ENCODE measurements at places on chromosomes 13 and 19.
A peak's percentile ranks its signal among the peaks of the same experiment; 100 is the strongest.

DNA sequence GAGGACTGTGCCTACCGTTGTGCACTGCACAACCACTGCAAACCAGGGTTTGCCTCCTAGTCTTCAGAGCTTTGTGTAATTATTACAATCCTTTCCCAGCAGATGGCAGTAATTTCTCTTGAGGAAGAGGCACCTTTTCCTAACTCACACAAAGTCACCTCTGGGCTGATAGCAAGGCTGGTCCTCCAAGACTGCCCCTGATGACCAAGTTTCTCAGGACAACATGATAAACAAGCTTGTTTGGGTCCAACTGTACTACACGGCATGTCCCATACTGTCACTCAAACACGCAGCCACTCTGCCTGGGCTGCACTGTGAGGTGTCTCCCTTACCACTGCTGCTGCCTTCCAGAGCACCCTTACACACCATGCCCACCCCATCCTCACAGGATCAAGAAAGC lies 39.3 kb downstream of the RFXAP start:
- peak; percentile 39 for DNase-seq

DNA sequence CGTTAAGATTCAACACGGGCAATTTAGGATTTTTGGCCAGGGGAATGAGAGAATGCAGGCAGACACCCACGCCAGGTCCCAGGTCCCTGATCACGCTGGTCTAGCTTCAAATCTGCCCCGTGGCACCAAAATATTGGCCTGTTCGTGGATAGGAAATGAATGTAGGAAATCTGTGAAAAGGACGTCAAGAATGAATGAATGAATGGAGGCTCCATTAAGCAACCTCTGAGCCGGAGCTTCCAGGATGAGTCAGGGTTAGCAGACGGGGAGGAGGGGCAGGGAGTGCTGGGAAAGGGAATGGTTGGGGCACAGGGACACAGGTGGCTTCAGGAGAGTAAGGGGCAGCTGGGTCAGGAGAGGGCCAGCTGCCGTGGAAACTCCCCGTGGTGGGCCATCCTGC lies 4.2 kb downstream of the SULT2B1 start:
- no peak for DNase-seq

DNA sequence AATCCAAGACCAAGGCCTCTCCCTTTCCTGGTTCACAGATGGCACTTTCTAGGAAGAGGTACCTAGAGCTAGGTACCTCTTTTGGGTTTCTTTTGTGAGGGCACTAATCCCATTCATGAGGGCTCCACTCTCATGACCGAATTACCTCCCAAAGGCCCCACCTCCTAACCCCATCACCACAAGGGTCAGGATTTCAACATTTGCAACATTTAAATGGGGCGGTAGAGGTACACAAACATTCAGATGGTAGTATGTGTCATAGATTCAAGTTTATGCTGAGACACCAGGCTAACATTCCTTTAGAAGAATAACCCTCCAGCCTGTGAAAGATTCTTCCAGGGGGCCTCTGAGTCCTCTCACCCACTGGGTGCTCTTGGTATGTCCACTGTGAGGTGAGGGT lies 116.3 kb downstream of the FOXO1 start:
- DNase-seq = no peak

DNA sequence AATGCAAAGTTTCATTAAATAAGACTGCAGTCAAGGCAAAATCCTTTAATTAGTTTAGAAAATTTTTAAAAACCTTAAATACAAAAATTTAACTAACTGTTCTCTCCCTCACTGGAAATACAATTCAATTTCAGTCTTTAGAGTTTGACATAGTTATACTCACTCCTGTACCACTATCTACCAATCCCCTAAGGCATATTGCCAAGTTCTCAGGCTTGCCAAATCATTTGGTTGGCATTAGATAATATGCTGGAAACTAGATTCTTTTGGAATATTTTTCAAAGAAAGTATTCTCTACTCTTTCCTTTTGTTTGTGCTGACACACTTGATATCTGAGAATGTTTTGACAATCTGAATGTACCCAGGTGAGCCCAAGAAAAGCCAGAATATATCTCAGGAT lies 77.2 kb downstream of the TSC22D1 start:
- DNase-seq = no peak

DNA sequence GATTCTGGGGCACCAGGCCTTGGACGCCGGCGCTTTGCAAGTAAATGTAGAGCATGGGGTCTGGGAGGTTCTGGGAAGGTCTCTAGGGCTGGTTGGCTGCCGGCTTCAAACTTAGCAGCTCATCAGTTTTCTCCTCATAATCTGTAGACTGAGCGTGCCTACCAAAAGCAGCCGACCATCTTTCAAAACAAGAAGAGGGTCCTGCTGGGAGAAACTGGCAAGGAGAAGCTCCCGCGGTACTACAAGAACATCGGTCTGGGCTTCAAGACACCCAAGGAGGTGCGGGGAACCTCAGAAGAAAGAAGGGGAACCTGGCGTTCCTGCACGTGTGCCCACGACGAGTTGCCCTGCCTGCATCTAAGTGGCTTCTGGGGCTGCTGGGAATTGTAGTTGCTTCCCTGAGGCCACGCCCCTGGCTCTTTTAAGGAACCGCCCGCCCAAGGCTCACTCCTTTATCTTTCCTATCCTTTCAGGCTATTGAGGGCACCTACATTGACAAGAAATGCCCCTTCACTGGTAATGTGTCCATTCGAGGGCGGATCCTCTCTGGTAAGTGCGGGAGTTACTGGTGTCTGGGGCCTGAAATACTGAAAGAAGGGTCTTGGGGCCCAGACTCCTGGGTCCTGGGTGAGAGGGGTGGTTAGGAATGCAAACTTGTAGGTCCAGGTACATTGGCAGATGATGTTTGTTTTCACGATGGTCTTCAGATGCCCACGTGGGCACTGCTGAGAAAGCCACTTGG lies 984 bp downstream of the RPS11 start:
- peak; percentile 56 for DNase-seq

DNA sequence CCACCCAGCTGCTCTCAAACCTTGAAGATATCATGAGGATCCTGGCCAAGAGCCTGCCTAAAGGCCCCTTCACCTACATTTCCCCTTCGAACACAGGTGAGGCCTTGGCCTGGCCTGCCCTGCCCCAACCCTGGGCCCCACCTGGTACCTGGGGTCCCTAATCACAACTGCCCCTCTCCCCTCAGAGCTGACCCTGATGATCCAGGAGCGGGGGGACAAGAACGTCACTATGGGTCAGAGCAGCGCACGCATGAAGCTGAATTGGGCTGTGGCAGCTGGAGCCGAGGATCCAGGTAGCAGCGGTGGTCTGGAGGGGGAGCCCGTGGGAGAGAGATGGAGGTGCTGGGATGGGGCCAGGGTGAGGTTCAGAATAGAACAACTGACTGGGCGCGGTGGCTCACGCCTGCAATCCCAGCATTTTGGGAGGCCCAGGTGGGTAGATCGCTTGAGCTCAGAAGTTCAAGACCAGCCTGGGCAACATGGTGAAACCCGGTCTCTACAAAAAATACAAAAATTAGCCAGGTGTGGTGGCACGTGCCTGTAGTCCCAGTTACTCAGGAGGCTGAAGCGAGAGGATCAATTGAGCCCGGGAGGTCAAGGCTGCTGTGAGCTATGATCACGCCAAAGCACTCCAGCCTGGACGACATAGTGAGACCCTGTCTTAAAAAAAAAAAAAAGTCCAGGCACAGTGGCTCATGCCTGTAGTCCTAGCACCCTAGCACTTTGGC lies 17.5 kb downstream of the DDX39A start:
- no peak for DNase-seq

- no peak for DNase-seq
Measured at GRCh38 chr13:50671497-50671850, 172.0 kb downstream of the DLEU7 start.

DNA sequence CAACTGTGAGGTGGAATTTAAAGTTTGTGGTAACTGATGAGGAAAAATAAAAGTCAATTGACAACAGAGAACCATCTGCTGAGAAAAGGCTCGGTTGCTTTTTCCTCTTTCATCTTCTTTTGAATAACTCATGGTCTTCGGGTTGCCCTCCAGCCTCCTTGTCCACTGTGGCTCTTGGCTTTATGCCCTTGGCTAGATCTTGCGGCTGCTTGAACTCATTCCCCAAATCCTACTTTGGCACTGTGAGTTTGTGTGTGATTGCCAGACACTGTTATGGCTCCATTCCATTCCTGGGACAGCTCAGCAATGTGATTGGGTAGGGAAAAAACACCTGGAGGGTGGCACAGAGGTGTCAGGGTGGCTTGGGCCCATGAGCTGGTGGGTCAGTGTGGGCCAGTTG lies 387.4 kb downstream of the DLEU7 start:
- no peak for DNase-seq

DNA sequence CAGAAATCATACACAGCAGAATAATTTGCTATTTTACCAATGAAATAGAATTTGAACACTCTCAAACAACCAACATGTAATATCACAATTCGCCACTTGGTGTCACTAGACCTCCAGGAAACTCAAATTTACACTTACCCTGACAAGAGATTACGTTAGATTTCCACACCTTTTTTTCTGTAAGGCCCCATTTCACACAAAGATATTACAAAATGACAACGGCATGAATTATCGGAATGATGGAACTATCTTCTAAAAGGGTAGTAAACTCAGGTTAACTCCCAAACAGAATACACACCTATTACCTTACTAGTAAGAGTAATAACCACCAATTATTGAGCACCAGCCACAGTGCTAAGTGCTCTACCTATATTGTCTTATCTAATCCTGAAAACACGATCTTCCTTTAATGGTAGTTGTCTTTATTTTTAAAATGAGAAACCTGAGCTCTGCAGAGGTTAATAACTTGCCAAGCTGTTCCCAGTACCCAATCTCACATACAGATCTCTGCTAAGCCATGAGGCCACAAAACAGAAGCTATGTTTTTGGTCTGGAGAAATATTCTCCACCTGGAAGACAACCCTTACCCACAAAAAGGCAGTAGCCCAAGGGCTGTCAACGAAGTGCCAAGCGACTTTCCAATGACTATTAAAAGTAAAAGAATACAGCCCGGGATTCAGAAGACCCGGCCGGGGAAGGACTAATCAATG lies 152.4 kb downstream of the DCLK1 start:
- peak; percentile 54 for DNase-seq

GRCh38 chr13:24153347-24153746 lies 7.2 kb upstream of the SPATA13 start:
- no peak for DNase-seq

All from GM10248 (cell line).